ENCODE measurements at places on chromosomes 11 and 22.

DNA sequence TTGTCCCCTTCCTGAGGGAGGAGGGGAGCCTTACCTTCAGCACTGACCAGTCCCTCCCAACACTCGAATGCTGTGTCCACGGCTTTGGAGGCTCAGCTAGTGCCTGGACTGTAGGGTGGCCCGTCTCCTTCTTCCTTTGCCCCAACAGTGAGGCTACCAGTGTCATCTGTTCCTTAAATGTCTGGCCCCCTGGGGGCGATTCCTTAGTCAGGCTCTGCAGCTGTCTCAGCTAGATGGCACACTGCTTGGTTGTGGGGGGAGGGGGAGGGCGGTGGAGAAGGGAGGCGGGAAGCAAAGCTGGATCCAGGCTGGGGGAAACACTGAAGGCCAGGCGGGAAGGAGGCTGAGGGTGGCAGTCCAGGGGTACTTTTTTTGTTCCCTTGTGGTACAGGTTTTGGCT is at the start of gene IGSF22:
IGSF22 (minus strand) TSS at position 149 of the 400 bp plus-strand sequence. CDS start 1,952 bp downstream, outside the sequence.
- no peak for DNase-seq

GRCh38 chr11:27470826-27471588 is 1.6 kb downstream of the LGR4 start:
- DNase-seq = no peak

- no peak for DNase-seq
These were observed 154.4 kb downstream of the SBF2 start for GRCh38 chr11:10139656-10140055.

- no peak for DNase-seq
These were observed 111.0 kb downstream of the MN1 start for GRCh38 chr22:27690599-27690998.

- DNase-seq = no peak
These were observed 20.3 kb downstream of the STK33 start for GRCh38 chr11:8573777-8574176.

- DNase-seq = no peak
These were observed 151.2 kb downstream of the DBX1 start for GRCh38 chr11:20008871-20009644.

- no peak for DNase-seq
These were observed 17.3 kb downstream of the TRMU start for GRCh38 chr22:46352691-46353386.

GRCh38 chr11:65445604-65446445 is 23.2 kb downstream of the NEAT1 start:
- no peak for DNase-seq

GRCh38 chr11:117664897-117665296 is 132.1 kb downstream of the DSCAML1 start:
- no peak for DNase-seq

DNA sequence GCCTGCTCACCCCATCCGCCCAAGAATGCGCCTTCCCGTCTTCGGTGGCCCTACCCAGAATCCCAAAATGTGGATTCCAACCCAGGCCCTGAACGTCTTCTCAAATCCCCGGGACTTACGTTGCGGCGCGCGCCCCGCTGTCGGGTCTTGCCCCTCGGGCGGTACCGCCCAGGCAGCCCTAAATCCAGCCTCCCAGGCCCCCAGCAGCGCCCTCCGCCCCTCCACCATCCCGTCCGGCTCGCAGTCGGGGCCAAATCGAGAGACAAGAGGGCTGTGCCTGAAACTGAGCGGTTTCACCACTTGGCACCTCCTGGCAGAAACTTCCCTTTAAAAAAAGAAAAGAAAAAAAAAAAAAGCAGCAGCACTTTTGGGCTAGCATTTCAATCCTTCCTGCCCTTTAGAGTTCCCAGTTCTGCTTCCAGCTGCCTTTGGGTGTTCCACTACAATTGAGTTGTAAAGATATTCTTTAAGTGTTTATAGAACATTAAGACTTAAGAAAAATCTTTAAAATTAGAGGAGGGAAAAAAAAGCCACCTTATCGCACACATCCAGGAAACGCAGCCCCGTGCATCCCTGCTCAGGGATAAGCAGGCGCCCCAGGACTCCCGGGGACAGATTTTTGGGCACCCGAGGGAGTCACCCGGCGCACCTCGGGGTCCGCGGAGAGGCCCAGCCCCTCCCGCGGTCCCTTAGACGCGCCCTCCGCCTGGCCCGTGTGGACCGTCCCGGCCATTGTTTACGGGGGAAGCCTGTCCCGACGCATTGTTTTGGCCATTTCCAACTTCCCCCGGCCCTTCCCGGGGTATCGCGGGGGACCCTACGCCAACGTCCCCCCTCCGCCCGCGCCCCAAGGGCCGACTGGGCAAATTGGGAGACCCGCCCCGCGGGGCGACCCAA is 57.6 kb downstream of the KCNJ4 start:
- peak; percentile 7 for DNase-seq

DNA sequence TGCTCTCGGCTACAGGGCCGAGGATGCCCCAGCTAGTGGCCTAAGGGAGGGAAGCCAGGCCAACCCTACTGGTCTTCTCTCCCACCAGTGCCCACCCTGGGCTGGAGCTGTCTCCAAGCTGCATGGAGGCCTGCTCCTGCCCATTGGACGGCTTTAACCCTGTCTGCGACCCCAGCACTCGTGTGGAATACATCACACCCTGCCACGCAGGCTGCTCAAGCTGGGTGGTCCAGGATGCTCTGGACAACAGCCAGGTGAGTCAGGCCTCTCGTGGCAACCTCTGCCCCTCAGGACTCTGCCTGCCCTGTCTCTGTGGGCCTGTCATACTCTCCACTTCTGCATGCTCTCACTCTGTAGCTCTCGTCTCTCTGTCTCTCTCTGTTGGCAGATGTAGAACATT is 44.1 kb upstream of the TPBGL start:
- no peak for DNase-seq

- DNase-seq = no peak
These were observed 29.8 kb upstream of the ASPHD2 start for GRCh38 chr22:26399289-26399688.

DNA sequence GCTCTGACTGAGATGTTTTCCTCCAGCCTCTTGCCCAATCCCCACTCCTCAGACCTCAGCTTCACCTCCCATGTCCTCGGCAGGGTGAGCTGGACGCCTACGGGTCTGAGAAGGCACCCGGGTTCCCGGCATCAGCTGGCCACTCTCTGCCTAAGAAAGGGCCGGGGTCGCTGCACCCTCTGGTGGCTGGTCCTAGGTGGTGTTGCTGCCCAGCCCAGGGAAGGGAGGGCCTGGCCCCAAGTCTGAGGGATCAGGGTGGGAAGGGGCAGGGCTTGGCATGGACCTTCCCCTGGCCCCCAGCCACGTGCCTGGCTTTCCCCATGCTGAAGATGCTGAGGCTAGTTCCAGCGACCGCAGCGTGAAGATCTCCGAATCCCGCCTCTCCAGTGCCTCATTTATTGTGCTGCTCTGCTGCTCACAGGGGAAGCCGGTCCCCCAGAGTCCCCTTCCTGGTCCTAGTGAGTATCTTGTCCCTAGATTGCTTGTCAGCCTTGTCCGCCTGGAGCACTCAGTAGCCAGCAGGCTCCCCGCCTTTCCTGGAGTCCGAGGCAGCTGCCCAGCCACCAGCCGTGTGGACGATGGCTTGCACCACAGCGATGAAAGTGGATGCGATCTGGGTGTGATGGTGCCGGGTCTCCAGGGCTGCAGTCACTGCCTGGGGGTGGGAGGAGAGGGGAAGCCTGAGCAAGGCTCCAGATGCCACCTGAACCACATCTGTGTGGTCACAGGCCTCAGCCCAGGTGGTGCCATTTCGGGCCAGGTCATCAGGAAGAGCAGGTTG is 2.9 kb upstream of the GGT5 start:
- DNase-seq = peak; percentile 69

DNA sequence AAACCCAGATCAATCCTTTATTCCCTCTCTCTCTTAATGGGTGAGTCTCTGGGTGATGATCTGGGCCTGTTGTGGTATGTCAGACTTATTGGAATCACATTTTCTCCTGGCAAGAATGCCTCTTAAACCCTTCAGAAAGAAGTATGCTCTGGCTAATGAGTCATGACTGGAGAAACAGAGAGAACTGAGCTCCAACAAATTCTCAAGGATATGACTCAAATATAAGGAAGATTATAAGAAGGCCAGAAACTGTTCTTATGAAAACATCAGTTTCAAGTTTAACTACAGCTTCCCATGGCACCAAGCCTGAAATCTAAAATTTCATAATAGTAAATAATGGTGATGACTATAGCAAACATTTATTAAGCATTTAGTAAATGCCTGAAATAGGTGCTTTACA is 83.9 kb downstream of the OR5AK2 start:
- no peak for DNase-seq

GRCh38 chr11:126188332-126189108 is 22.9 kb downstream of the RPUSD4 start:
- no peak for DNase-seq

DNA sequence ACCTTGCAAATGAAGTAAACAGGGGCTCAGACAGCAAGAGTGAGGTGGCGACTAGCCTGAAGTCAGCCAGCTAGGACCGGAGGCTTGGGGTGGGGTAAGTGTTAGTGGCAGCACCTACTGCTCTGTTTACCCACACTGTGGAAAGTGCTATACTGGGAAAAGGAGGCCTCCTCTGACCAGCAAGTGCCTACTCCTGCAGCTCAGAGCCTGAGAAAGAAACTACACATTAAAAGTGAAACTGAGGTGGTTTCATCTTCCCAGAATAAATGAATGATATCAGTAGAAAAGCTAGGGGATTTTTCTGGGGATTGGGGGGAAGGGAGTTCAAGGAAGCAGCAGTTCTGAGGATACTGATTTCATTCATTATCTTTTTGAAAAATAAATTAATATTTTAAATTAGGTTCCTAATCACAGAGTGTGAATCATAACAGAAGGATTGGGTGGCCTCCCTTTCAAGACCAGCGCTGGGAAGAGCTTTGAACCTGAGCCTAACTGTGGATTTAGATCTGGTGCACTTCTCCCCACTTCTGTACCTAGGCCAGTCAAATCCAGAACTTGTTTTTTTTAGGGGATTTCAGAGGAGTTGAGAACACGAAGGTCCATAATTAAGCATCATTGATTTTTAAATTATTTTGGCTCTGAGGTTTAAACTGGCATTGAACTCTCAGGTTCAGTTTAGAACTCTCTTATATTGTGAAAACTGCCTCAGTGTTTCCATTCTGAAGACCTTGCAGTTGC is 48.1 kb upstream of the GRAMD1B start:
- DNase-seq = no peak

- DNase-seq = no peak
These were observed 2.6 kb upstream of the MCM5 start for GRCh38 chr22:35397095-35397904.

DNA sequence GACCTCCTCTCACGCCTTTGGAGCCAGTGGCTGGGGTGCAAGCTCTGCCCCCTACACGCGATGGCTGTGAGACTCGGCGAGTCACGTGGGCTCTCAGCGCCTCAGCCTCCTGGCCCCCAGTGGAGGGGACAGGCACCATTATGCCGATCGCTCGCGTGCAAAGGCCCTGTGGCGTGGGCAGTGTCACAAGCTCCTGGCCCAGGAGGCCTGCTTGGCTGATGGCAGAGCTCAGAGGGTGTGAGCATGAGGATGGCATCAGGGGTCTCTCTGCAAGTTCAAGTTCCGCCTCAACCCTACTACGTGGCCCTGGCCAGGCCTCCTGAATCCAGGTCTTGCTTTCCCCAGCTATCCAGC is 90.8 kb upstream of the KCNQ1OT1 start:
- no peak for DNase-seq

- no peak for DNase-seq
These were observed 263.6 kb upstream of the NCAM1 start for GRCh38 chr11:112697391-112698178.

DNA sequence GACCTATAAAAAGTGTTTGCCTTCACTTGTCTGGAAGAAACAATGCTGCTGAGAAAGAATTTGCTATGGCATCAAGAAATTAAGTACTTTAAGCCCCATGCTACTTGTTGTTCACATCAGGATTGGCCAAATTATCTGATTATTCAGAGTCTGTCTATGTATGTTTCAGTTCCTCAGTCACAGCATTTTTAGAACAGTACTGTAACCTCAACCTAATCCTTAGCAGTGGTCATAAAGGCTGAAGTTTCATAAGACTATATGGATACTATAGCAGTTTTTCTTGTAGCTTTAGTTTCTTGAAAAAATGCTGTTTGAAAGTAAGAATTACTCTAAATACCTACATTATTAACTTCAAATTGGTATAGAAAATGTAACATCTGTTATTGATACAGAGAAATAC is 153.9 kb downstream of the INSC start:
- DNase-seq = no peak

DNA sequence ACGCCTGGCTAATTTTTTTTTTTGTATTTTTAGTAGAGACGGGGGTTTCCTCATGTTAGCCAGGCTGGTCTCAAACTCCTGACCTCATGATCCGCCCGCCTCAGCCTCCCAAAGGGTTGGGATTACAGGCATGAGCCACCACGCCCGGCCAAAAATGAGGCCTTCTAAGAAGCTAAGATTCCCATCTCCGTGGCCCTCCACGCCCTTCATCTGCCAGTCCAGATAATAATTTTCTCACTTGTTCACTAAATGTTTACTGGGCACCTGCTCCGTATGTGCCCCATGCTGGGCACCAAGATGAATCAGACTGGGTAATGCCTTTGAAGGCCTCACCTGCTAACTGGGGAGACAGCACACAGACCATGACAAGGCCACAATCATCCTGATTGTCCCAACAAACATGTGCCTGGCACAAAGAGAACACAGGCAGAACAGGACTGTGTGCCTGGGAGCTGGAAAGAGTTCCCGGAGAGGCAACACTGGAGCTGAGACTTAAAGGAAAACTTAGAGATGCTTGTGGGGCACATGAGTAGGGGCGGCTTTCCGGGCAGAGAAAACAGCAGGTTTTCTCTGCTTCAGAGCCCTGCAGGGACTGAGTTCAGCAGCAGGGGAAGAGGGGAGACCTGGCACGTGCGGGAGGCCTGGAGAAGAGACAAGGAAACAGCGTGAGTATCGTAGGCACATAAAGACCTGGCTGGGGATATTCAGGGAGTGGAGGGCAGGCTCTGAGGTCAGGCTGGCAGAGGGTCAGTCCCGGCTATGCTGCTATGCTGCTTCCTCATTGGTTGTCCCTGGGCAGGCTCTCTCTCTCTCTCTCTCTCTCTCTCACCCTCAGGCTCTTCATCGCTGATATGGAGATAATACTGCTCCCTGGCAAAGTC is 2.4 kb downstream of the KIAA0930 start:
- peak; percentile 75 for DNase-seq

- no peak for DNase-seq
These were observed 566 bp downstream of the DDB1 start for GRCh38 chr11:61332281-61332796.

GRCh38 chr22:24466716-24467328 is 28.3 kb upstream of the UPB1 start:
- peak; percentile 21 for DNase-seq

DNA sequence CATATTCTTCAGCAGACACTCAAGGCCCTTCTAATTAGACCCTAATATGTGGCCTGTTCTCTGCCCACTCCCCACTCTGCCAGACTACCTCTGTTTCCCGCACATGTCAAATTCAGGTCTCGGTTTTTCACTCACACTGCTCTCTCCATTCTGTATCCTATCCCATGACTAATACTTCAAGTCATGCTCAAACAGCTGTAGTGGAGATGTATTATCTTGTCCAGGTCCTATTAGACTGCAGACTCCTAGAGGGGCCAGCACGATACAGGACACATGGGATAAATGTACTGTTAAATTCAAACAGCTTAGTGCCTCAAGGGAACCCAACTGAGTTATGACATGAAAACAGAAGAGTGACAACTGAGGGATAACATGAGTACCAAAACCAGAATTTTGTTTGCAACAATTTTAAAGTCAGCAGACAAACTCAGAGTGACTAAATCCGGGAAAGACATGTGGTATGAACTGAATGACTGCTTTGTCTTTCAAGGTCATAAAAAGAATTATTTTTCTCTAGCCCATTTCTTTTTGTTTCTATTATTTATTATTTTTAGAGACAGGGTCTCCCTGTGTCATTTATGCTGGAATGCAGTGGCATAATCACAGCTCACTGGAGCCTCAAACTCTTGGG is 20.5 kb downstream of the ATP6V1E1 start:
- no peak for DNase-seq

- no peak for DNase-seq
These were observed 18.5 kb downstream of the NF2 start for GRCh38 chr22:29621761-29622526.

Measured in AML-193 (cell line).